Stimulated activated CD4-positive, alpha-beta T cell treated with anti-CD3 and anti-CD28 coated beads, Interleukin-1b, Interleukin-23, amount 100 ng/mL, for 24 hours (primary cell): ENCODE measurements at places on chromosomes 13 and 19.

DNA sequence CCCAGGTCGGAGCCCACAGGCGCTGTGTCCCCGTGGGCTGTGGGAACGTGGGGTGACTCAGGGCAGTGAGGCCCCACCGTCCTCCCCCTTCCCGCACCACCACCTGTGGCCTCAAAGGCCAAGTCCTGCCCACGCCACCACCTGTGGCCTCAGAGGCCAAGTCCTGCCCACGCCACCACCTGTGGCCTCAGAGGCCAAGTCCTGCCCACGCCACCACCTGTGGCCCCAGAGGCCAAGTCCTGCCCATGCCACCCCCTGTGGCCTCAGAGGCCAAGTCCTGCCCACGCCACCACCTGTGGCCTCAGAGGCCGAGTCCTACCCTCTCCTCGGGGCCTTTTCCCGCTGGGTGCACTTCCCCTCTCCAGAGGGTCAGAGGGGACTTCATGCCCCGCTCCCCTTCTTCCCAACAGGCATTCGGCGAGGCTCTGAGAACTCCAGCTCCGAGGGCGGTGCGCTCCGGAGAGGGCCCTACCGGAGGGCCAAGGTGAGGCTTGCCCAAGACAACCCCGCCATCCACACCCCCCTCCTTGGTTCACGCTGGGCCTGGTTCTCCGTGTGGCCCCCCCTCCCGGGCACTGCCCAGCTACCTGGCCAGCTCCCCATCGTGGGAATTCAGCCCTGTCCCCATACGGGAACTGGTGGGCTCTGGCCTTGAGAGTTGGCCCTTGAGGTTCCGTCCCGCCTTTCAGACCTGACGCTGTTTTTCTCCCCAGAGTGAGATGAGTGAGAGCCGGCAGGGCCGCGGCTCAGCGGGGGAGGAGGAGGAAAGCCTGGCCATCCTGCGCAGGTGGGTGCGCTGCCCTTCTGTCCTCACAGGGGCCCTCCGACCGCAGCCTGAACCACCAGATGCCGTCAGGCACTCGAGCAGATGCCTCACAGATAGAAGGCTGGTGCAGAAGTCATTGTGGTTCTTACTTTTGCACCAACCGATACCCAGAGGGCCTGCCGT is 27.4 kb upstream of the F7 start:
- DNase-seq, result no peak

GRCh38 chr13:74620711-74621110 is 486.5 kb upstream of the KLF12 start:
- DNase-seq, result no peak

- DNase-seq, result no peak
Observed at GRCh38 chr13:95505265-95505664, 47.3 kb upstream of the CLDN10 start.

- DNase-seq, result no peak
Observed at GRCh38 chr13:39370554-39370953, 232.4 kb downstream of the LHFPL6 start.

GRCh38 chr19:20077791-20078463 is at the start of gene ZNF90:
Gene ZNF90, plus strand, starts transcription at chr19:20078000. Its CDS starts 133 bp downstream, at chr19:20078133.
- DNase-seq, result peak; percentile 73

DNA sequence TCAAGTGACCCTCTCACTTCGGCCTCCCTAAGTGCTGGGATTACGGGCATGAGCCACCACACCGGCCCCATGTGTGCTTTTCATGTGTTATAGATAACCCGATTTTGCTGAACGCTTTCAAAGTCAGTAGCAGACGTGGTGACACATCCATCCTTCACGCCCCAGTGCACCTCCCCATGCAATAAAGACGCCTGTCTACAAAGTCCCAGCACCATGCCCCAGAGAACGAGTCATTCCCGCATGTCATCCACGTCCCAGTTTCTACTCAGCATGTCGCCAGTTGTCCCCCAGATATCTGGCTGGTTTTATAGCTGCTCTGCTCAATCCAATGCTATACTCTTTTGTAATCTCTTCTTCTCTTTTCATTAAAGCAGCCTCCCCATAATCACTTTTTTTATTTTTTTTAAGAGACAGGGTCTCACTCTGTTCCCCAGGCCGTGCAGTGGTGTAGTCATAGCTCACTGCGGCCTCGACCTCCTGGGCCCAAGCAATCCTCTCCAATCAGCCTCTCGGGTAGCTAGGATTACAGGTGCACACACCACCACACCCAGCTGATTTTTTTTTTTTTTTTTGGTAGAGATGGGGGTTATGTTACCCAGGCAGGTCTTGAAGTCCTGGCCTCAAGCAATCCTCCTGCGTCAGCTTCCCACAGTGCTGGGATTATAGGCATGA is 42.5 kb downstream of the DNM2 start:
- no peak for DNase-seq

DNA sequence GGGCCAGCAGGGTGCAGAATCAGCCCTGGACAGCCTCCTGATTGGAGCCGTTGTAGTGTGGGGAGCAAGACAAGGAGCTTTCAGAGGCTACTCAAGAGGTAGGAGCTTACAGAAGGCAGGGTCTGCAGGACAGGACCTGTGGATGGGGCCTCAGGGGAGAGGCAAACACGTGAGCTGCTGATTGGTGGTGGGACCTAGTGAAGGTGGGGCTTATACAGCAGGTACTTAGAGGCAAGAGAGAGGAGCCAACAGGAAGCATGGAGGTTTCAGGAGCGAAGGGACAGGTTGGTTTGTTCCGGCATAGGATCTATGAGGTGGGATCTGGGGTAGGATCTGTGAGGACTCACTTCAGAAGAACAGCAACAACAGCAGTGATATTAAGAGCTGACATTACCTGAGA is 32.4 kb downstream of the ZSWIM4 start:
- no peak for DNase-seq

DNA sequence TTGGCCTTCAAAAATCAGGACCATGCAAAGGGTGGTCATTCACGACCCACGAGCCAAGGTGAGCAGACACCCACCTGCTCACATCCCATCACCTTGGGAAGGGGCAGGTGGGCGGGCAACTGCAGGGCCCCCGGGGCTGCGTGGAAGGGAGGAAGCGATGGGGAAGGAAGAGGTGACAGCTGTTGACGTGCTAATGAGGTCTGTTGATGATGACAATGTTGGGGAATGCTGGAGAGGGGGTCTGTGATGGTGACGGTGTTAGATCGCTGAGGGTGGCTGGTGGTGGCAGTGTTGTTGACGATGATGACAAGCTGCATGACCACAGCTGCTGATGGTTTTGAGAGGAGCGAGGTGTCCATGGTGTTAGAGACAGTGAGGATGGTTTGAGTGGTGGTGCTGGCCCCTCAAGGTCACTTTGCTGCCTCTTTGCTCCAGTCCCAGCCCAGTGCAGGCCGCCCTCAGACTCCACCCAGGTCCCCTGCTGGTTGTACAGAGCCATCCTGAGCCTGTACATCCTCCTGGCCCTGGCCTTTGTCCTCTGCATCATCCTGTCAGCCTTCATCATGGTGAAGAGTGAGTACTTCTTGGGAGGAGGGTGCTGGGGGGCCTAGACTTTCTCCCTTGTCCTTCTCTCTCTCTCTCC is 900 bp downstream of the MCEMP1 start:
- DNase-seq, result no peak

- DNase-seq, result no peak
Observed at GRCh38 chr13:99231721-99232120, 26.5 kb downstream of the GPR18 start.

DNA sequence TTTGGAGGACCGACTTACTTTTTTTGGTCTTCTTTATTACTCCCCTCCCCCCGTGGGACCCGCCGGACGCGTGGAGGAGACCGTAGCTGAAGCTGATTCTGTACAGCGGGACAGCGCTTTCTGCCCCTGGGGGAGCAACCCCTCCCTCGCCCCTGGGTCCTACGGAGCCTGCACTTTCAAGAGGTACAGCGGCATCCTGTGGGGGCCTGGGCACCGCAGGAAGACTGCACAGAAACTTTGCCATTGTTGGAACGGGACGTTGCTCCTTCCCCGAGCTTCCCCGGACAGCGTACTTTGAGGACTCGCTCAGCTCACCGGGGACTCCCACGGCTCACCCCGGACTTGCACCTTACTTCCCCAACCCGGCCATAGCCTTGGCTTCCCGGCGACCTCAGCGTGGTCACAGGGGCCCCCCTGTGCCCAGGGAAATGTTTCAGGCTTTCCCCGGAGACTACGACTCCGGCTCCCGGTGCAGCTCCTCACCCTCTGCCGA is 409 bp downstream of the FOSB start:
- DNase-seq, result no peak

GRCh38 chr13:53368948-53369347 is 340.3 kb downstream of the OLFM4 start:
- DNase-seq, result no peak

GRCh38 chr19:3274942-3275582 is 50.6 kb downstream of the CELF5 start:
- peak; percentile 25 for DNase-seq

GRCh38 chr13:92513672-92514071 is 712.9 kb upstream of the GPC6 start:
- DNase-seq, result no peak

DNA sequence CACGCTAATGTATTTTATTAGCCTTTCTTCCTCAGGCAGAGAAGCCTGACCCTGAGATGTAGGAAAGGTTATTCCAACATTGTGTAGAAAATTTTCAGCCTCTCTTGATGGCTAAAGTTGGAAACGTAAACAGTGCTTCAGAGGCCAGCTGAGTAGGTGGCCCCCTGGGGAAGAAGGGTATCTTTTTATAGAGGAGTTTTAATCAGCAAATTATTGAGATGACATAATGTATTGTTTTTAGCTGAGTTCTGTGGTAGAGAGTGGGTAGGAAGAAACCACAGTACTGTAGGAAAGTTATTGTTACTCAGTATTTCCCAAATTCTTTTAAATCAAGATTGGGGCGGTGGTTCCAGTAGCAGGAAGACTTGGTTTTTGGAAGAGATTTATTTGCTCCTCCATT is 268.8 kb downstream of the DLEU7 start:
- DNase-seq, result no peak

GRCh38 chr19:41868120-41868988 is 8.3 kb downstream of the RPS19 start:
- DNase-seq, result no peak

- DNase-seq, result no peak
Observed at GRCh38 chr13:76723551-76724232, 162.5 kb downstream of the KCTD12 start.

- no peak for DNase-seq
Observed at GRCh38 chr19:54420383-54421168, 5.3 kb downstream of the TTYH1 start.

DNA sequence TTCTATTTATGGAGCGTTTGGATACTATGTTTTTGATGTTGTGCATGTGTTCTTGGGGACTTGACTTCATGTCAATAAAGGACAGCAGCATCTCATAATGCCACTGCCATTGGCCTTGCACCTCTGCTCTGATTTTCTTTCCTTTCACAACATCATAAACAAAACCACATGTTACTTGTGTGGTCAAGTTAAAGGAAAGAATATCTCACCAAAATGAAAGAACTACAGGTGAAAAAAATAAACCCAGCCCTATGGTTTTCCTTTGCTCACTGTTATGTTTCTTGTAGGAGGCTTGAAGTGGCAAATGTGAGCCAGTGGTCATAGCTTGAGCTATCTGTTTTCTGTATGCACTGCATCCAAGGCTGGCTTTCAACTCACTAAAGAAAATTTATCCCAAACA is 240.4 kb downstream of the KCNRG start:
- DNase-seq, result no peak

DNA sequence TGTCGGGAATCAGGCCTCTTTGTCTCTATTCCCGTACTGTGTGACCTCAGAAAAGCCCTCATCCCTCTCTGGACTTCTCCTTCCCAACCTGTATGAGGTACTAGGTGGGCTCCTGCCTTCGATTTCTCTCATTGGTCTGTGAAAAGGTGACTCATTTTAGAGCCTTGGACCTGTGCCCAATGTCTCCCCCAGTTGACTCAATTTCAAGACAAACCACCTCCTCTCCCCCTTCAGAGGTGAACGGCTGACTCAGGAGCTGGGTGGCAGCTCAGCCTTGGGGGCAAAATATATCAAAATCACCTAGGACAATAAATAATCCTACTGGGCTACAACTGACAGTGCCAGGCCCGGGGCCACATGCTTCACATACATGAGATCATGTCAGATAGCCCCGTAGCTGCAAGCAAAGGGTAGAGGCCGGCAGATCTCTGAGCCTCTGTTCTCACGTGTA is 630 bp downstream of the COQ8B start:
- no peak for DNase-seq

GRCh38 chr19:19778666-19779065 is 42.9 kb downstream of the ZNF506 start:
- no peak for DNase-seq

- no peak for DNase-seq
Observed at GRCh38 chr19:31548941-31549340, 199.7 kb upstream of the TSHZ3 start.

GRCh38 chr13:39461685-39462266 is 141.2 kb downstream of the LHFPL6 start:
- DNase-seq, result no peak

DNA sequence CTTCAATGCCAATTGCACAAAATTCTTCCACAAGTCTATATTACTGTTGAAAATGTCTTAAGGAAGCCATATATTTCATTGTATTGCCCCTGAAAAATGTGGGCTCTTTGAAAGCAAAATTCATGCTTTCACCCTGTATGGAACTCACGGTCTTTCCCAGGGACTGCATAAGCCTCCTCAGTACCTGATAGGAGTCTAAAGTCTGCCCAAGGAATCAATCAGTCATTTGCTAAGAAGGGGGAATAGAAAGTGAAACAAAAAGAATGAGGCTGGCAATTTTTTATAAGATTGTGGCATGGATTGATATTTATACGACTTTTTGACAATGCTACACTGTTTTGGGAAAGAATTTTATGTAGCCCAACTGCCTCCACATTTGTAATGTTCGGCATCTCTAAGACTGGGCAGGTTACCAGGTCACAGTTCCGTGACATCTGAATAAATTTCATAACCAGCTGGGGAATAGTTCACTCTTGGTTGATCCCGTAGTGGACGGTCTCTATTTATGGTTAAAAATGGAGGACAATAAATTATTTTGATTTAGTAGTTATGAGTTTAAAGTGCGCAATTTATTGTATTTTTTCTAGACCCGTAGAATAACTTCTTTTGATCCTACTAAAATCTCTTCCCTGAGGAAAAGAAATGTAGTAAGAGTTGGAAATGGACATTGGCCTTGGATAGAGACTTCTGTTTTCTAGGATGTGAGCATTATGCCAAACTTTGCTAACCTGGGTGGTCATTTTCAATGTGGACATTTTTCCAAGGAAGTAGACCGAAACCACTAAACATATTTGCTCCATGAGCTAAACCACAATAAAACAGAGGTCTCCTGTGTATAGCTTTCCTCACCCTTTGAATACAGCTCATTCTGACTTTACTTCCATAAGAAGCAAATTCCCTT is 1585.4 kb downstream of the EFNB2 start:
- DNase-seq, result no peak

GRCh38 chr19:19775891-19776205 is 42.9 kb upstream of the ZNF14 start:
- peak; percentile 1 for DNase-seq
